Diencephalon (tissue), 1 donor: ENCODE measurements at places on chromosomes 5 and 9. TPM values are rescaled to one million over a fixed set of nuclear protein-coding genes. Genes with fewer than 3 reads are reported as not detected.

The ARL14EPL gene
- total RNA-seq = not detected

The NPR2 gene
- 11.3 TPM for total RNA-seq

The TXNDC8 gene
- total RNA-seq = not detected

The TIMD4 gene
- total RNA-seq = 0.23 TPM

The RASGRF2 gene
- 13.4 TPM for total RNA-seq

The ARHGEF28 gene
- 15.0 TPM for total RNA-seq

The HCN1 gene
- 13.4 TPM for total RNA-seq

The GFI1B gene
- 0.23 TPM for total RNA-seq

The THBS4 gene
- total RNA-seq = 11.8 TPM

The BAG1 gene
- total RNA-seq = 42.2 TPM

The PTGDS gene
- 93.2 TPM for total RNA-seq

The SH2D3C gene
- 9.2 TPM for total RNA-seq

The FOXD4 gene
- total RNA-seq = 1.6 TPM

The LCN10 gene
- total RNA-seq = not detected

The AHRR gene
- 1.6 TPM for total RNA-seq

The ALDH1A1 gene
- 20.8 TPM for total RNA-seq

The MAP1B gene
- total RNA-seq = 781 TPM

The DRD1 gene
- 27.0 TPM for total RNA-seq

The FBP2 gene
- 0.23 TPM for total RNA-seq

The DMGDH gene
- 3.7 TPM for total RNA-seq

The PCDHB4 gene
- 5.3 TPM for total RNA-seq

The STPG3 gene
- not detected for total RNA-seq

The SCGB3A1 gene
- not detected for total RNA-seq

The FLT4 gene
- 2.5 TPM for total RNA-seq

The IL5 gene
- not detected for total RNA-seq

The SELENOP gene
- 51.7 TPM for total RNA-seq

The CDC42SE2 gene
- 106 TPM for total RNA-seq

The SLC25A2 gene
- 0.23 TPM for total RNA-seq

The KIAA0825 gene
- 36.9 TPM for total RNA-seq

The SLC4A9 gene
- total RNA-seq = 0.23 TPM

The AGXT2 gene
- 0.23 TPM for total RNA-seq

The NIPAL4 gene
- 0.23 TPM for total RNA-seq

The TLE1 gene
- total RNA-seq = 60.2 TPM

The APC gene
- 410 TPM for total RNA-seq

The SPATA31C1 gene
- not detected for total RNA-seq

The TAS2R1 gene
- total RNA-seq = not detected

The TAF11L5 gene
- not detected for total RNA-seq

The MORN5 gene
- total RNA-seq = 7.8 TPM

The PCDHB6 gene
- 4.2 TPM for total RNA-seq

The NPR3 gene
- 6.2 TPM for total RNA-seq

The SLC6A19 gene
- not detected for total RNA-seq
